GM23248 (cell line): ENCODE measurements at places on chromosomes 2 and 18.

GRCh38 chr2:70397186-70397585, 95.3 kb upstream of the FAM136A start:
- DNase-seq, result no peak

DNA sequence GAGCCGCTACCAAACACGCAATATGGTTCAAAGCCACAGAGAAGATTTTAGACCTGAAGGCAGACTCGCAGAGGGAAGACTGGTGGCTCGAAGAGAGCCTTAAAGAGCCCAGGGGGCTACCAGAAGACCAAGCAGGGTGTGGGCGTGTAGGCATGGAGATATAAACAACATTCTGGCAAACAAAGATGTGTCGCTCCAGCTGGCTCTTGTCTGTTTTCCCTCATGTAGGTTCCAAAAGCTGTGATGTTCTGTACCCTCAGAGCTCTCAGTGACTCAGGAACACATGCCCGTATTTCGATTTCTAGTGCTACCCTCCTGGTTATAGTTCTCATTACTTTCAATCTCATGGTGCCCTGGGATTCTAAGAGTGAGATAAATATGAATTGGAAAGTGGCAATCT, 44.5 kb downstream of the DOCK10 start:
- peak; percentile 81 for DNase-seq

DNA sequence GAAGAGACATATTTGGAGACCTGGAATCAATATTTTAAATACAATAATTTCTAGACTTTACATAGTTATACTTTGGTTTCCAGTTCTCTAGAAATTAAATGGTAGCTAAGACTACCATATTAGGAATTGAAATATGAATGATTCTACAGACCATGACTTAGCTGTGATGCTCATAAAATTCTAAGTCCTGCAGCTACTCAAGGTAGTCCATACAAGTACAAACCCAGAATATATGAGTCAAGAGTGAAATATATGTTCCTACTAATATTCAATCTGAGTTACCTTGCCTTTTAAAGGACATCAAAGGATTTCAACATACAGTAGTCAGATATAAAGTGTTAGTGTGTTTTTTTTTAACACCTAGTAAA, 10.1 kb upstream of the SPOPL start:
- no peak for DNase-seq

DNA sequence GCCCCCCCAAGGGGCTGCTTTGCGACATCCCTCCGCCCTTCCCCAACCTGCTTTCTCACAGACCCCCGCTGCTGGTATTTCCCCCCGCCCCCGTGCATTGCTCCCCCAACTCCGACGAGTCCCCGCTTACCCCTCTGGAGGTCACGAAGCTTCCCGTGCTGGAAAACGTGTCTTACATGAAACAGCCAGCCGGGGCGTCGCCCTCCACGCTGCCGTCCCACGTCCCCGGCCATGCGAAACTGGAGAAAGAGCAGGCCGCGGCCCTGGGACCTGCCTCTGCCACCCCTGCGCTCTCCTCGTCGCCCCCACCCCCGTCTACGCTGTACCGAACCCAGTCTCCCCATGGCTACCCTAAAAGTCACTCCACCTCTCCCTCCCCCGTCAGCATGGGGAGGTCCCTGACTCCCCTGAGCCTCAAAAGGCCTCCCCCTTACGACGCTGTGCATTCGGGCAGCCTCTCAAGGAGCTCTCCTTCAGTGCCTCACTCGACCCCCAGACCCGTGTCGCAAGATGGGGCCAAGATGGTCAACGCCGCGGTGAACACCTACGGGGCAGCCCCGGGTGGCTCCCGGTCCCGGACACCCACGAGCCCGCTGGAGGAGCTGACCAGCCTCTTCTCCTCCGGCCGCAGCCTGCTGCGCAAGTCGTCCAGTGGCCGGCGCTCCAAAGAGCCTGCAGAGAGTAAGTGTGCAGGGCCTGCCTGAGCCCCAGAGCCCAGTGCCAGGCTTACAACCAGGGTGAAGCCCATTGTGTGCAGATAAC, 183.0 kb downstream of the NYAP2 start:
- no peak for DNase-seq

GRCh38 chr2:227082286-227082685, 81.7 kb downstream of the COL4A4 start:
- DNase-seq, result no peak

DNA sequence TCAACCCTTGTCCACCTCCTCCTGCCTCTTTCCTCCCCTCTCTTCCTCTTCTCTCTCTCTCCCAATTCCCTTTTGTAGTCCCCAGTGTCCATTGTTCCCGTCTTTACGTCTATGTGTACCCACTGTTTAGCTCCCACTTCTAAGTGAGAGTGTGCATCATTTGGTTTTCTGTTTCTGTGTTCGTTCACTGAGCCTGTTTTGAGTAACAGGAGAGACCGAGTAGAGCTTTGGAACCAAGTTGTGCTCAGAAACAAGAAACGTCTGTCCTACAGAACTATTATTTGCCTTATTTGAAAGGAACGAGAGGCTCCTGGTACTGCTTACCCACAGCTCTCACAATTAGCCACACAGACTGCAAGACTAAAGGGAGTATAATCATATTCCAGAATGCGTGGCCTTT, 50.1 kb upstream of the MAPRE2 start:
- DNase-seq, result no peak
